Activated B cell treated with CpG ODN at 0.5 μM for 24 hours (primary cell): ENCODE measurements at places on chromosomes 13 and 19. TPM values are rescaled to one million over a fixed set of nuclear protein-coding genes. Genes with fewer than 3 reads are reported as not detected.

GRCh38 chr13:80921541-80921940 is 580.6 kb upstream of the SPRY2 start:
- no peak for DNase-seq

GRCh38 chr19:45616704-45617017 is 14.6 kb upstream of the GPR4 start:
- no peak for DNase-seq

GRCh38 chr19:39740395-39740794 is 2.6 kb upstream of the CLC start:
- no peak for DNase-seq

DNA sequence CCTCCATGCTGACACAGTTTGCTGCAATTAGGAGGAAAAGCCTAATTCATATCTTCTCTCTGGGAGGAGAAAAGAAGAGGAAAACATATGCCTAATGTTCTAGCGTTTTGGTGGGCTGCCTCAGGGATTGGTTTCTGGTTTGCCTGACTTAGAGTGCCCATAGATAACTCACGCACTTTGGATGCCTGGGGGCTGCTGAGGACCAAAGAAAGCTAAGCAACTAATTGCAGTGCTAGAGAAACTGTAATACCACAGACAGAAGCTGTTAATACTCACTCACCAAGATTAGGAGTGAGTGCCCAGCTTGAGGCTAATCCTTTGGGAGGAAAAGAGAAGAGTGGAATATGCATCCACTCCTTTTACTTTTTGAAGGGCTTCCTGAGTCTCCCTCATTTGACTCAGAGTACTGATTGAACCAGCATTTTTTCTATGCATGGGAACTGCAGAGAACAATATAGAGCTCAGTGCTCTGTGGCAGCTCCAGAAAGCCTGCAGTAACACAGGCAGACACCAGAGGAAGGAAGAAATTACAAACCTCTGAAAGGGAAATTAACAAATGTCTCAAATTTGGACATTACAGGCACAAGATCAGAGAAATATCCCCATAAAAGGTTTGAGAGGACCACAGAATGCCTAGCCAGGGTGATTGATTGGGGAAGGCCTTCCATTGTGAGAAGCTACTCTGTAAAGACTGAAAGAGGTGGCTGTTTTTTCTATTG is 666.4 kb downstream of the OLFM4 start:
- DNase-seq, result no peak

- no peak for DNase-seq
Measured at GRCh38 chr13:70792121-70792520, 683.9 kb upstream of the KLHL1 start.

The DHX34 gene
- 17.4 and 20.0 TPM in 2 replicates for total RNA-seq

DNA sequence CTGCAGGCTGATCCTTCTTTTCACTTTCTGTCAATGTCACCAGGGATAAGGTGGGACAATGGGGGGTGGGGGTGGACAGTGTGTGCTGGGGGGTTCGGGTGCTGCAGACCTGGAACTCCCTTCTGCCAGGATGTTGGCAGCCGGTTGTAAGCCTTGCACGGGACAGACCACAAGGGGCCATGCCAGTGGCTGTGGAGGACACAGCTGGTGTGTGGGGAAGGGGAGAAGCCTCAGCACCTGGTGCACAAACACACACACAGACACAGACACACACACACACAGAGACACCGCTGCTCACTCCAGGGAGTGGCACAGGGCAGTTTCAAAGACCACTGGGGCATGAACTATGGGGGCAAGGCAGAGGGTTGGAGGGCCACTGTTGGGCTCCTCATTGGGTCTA is 3.6 kb downstream of the F2RL3 start:
- no peak for DNase-seq

DNA sequence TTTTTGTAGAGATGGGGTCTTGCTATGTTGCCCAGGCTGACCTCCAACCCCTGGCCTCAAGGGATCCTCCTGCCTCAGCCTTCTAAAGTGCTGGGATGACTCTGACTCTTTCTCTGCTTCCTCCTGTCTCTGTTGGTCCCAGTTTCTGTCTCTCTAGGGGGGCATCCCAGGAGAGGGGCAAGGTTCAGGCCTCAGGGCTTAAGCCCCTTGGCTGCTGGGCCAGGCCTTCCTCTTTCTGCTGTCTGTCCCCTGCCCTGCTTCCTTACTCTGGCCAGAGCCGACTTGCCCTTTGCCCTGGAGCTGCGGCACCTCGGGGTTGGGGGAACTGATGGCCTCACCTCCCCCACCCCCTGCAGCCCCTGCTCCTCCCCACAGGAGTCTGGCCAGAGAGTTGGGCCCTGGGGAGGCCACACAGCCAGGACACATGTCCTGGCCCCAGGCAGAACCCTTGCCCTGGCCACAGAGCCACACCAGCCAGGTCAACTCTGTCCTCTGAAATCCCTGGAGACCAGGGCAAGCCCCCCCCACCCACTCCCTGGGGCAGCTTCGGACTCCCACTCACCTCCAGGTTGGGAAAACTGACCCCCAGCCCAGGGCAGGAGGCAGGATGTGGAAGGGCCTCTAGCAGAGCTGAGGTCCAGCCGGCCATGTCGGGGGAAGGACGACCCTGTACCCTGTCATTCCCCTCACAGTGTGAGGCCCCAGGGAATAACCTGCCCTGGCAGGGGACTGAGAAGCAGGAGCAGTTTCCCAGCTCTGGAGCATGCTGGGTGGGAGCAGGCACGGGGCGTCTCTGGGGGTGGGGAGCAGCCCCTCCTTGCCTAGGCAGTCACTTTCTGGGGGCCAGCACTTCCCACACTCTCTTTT is 23.7 kb downstream of the CEBPA start:
- no peak for DNase-seq

GRCh38 chr13:97376981-97377380 is 57.0 kb upstream of the RAP2A start:
- no peak for DNase-seq

GRCh38 chr19:34574704-34575103 is 93.1 kb downstream of the WTIP start:
- no peak for DNase-seq

The RNF17 gene
- total RNA-seq, result not detected in 2 replicates

DNA sequence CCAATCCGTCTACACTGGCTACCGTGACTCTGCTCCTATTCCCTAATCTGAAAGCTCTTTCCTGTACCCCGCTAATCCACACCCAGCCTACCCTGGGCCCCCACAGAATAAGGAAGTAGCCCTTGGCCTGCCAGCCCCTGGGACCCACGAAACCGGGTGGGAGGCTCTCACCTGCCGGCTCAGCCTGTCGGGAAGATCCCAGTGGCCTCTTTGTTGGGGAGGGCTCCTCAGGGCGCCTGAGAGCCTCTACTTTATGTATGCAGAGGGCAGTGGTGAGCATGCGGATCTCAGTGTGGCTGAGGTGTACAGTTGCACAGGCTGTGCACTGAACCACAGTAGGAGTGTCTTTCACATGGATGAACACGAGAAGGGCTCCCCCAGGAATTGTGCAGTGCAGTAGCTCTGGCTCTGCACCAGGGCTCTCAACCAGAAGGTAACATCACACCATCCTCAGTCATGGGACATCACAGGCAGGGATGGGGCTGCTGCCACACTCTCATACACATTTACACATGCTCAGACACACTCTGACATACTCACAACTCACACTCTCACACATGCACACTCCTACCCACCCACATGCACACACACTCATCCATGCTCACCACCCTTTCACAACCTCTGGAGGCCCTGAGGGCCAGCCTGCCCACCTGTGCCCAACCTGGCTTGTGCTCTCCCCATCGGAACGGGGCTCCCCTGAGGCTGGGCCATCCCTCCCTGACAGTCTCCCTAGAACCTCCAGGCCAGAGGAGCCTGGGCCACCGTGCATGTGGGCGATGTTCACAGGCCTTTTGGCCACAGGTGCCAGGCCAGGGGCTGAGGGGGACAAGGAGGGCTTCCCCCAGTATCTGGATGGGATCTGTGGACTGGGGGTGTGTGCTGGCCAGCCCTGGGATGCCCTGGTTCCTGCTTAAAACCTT is 135.0 kb downstream of the URI1 start:
- no peak for DNase-seq

GRCh38 chr19:43351998-43352746 is 1.3 kb upstream of the CD177 start:
- no peak for DNase-seq

The MTUS2 gene
- not detected in 2 replicates for total RNA-seq

GRCh38 chr13:43110036-43110435 is 86.7 kb downstream of the DNAJC15 start:
- no peak for DNase-seq

The OR7E24 gene
- not detected in 2 replicates for total RNA-seq

- DNase-seq, result no peak
Measured at GRCh38 chr19:39497996-39498797, 550 bp upstream of the DLL3 start.

The MIR17HG gene
- total RNA-seq, result 23.5 and 27.0 TPM in 2 replicates

DNA sequence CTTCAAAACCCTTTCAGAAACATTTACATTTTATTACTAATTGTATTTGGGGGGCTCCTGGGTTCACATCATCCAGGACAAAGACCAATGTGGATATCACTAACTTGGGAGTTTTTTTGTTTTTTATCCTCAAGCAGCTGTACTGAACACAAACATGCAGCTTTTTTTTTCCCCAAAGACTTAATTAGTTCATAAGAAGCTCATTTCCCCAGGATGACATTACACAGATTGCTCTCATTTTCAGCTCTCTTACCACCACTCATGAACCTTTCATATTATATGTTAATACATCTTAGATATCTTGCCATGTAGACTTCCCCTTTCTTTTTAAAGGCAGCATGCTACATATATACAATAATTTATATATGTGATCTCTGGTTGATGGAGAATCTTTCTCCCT is 118.7 kb upstream of the MAB21L1 start:
- DNase-seq, result no peak

The SHD gene
- total RNA-seq, result not detected in 2 replicates

DNA sequence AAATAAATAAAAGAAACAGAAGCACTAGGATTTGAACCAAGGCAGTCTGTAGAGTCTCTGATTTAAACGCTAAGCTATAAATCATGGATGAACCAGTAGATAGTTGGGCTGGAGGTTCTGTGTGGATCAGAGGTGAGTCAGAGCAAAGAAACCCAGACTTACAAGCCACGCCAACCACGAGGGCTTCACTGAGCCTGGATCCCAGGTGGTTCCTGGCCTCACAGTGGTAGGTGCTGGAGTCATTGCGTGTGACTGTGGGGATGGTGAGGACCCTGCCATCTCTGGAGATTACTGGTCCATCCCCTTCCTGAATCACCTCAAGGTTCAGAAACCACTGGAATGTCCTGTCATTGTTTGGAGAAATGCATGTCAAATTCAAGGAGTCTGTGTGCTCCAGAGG is 19.3 kb upstream of the CEACAM20 start:
- DNase-seq, result no peak

The PCDH17 gene
- not detected in 2 replicates for total RNA-seq

DNA sequence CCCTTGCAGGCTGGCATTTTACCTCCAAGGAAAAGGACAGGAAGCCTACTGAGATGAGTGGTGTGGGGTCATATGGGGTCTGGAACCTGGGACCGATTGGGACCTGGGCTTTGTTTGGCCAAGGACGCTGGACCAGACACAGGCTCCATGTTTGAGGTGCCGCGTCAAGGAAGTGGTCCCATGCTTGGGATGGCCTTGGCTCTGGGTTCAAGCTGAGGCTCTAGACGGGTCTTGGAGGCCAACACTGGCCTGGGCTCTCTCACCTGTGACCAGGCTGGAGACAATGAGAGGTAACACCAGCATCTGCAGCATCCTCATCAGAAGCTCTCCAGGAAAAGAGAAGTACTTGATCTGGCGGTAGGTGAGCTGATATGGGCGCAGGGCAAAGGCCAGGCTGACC is 8.2 kb downstream of the SLC1A6 start:
- DNase-seq, result no peak

DNA sequence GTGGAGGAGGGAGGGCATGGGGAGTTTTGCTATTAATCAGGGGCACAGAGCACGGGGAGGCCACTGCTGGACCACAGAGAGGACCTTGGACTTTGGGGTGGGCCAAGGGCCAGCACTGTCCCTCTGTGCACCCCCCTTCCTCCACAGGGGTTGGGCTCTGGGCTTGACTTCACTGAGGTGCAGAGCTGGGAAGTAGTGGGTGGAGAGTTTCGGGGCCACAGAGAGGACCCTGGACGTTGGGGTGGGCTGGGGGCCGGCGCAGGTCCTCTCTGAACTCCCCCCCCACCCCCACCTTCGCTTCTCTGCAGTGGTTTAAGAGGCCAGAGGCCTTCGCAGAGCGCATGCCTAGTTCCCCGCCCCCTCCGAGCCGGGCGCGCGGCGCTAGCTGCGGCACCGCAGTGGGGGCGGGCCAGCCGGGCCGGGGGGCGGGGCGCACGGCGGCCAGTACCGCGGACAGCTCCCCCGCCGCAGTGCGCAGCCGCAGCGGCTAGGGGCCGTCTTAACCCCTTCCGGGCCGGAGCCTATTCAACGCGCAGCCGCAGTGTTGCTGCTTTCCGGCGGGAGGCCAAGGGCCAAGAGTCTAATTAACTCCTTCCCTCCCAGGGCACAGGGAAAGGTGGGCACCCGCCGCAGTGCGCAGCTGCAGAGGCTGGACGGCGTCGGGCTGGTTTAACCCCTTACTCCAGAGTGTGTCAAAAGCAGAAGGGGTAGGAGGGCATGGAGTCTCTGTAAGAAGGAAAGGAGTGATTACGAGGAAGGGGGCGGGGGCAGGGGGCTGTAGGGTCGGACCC is 3.7 kb downstream of the KCNC3 start:
- DNase-seq, result peak; percentile 89

The ZNF761 gene
- total RNA-seq, result 11.1 and 13.8 TPM in 2 replicates

The ZNF575 gene
- total RNA-seq, result 1.9 and 3.4 TPM in 2 replicates

The UBE2L5 gene
- 0.24 and 0.42 TPM in 2 replicates for total RNA-seq

DNA sequence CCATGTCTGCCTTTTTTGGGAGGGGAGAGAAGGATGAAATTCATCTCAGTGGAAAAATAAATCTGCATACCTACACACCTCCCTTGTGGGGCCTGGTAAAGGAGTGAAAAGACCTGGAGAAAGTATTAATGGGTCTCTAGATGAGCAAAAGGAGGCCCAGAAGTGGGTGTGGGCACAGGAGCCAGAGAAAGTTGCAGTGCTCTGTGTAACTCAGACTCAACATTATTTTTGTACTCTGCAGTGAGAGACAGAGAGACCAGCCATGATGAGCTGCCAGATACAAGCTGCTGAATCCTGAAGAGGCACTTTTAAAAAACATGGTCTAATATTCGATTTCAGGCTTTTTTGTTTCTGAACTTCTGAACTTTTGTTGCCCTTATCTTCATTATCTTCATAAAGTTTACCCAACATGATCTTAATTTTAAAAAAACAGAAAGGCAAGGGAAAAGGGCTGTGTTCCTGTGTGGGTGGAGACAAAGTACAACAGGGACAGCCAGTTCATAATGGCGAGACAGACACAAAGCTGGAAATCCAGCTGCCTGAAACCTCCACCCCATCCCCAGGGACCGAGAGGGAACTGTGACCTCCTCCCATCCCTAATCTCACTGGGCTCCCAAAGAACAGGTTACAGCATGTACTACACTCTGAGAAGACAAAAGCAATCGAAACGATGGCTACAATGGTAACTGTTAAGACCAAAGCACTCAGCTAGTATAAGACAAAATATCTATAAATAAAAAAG is 77.2 kb downstream of the KLF12 start:
- DNase-seq, result no peak

- no peak for DNase-seq
Measured at GRCh38 chr19:14511229-14511593, 7.0 kb downstream of the DNAJB1 start.
